ENCODE measurements at places on chromosomes 2 and 18.

DNA sequence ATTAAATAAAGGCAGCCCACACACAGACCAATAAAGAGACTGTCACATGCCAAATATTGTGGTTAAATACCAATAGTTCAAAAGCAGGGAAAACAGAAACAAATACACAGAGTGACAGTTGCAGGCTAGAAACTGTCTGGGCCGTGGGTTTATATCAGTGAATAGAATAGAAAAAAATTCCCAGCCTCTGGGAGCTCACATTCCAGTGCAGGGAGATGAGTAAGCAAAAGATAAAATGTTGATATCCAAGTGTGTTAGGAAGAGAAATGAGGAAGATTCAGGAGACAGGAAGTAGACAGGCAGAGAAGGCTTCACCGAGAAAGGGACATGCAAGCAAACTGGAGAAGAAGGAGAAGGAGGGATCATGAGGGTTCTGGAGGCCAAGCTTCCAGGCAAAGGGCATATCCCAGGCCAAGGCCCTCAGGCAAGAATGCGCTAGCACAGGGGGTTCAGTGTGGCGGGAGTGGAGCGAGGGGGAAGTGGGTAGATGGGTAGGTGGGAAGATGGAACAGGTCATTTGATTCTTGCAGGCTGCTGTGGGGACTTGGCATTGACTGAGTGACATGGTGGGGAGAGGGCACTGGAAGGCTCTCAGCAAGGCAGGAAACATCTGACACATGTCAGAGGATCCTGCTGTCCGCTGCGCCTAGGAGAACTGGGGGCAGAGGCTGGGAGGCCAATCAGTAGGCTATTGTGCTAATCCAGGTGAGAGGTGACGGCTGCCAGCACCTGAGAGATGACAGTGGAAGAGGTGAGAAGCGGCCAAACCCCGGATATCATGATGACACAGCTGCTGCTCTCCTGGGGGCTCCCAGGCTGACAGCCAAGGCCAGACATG, 89.2 kb downstream of the ZBTB7C start:
- no peak for DNase-seq

DNA sequence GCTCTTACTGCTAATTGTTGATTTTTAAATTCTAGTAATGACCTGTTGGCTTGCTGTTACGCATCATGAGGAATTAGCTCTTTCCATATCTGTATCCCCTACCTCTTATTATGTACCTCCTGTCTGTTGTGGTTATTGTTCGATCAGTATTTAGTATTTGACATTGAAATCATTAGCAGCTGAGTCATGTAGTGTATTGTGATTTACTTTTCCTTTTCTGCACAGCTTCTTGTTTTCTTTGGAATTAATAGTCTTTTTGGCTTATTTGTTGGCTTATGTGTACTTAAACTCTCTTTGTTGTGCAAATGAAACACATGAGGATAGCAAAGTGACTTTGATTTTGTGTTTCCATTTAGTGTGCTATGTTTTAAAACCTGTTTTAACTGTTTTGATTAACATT, 4.3 kb downstream of the EPB41L5 start:
- no peak for DNase-seq

DNA sequence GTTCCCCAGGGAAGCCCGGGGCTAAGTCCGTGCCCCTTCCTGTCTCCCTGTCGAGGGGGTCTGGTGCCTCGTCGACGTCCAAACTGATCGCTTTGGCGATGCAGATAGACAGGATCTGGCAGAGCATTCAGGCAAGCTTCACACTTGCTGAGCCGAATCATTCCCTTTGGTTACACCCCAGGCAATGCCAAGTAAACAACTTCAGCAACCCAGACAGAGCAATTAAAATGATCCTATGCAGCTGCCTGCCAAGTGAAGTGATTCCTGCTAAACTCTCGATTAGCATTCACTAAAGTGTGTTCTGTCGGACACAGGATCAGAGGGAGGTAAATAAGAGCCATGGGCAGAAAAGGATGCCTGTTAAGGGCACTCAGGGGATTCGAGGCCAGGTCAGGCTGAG, 108.2 kb upstream of the RAB12 start:
- no peak for DNase-seq

DNA sequence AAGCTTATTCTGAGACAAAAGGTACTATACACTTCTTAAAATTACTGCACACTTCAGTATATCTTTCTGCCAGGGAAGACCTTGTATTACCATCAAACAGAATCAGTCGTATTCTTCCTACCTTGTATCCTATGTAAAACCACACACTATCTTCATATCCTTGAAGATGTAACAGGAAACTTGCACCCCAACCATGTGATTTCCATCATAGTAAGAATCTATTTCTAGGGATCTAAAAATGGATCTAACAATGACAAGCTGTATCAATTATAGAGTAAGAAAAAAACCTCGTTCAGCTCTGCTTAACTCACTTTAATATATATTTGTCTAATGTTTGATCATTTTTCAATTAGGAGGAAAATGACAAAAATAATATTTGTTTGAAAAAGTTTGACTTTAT, 60.2 kb downstream of the WDR75 start:
- no peak for DNase-seq

DNA sequence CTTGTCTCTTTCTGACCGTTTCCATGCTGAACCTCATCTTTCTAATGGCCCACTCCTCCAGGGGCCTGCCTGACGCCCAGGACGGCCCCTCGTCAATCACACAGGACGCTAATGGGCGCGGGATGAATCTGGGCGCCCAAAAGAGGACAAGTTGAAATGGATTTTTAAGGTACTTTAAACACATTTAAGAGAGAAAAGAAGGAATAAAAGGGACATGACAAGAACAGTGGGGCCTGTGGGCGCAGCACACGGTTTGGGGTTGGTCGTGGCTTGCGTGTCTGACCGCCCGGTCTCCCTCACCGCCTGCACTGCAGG, 607 bp upstream of the UBE2F start:
- DNase-seq: no peak

DNA sequence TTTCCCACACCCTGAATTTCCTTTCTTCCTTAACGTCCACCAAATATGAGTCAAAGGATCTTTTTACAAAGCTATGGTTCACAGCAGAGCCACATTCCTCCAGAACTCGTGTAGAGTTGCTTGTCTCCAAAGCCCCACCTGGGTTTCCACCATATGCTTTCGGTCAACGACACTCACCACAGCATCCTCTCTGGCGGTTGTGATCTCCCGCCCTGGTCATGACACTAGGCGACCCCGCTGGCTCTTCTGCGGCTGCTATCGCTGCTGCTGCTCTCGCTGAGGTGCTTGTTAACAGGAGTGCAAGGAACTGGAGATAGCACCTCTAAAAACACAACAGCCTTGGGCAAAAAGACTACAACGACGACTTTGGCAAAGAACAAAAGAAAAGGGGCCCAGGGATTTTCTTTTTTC, 340 bp downstream of the SLC40A1 start:
- DNase-seq: peak; percentile 40

GRCh38 chr2:123656590-123656989, 368.5 kb upstream of the CNTNAP5 start:
- DNase-seq: no peak

DNA sequence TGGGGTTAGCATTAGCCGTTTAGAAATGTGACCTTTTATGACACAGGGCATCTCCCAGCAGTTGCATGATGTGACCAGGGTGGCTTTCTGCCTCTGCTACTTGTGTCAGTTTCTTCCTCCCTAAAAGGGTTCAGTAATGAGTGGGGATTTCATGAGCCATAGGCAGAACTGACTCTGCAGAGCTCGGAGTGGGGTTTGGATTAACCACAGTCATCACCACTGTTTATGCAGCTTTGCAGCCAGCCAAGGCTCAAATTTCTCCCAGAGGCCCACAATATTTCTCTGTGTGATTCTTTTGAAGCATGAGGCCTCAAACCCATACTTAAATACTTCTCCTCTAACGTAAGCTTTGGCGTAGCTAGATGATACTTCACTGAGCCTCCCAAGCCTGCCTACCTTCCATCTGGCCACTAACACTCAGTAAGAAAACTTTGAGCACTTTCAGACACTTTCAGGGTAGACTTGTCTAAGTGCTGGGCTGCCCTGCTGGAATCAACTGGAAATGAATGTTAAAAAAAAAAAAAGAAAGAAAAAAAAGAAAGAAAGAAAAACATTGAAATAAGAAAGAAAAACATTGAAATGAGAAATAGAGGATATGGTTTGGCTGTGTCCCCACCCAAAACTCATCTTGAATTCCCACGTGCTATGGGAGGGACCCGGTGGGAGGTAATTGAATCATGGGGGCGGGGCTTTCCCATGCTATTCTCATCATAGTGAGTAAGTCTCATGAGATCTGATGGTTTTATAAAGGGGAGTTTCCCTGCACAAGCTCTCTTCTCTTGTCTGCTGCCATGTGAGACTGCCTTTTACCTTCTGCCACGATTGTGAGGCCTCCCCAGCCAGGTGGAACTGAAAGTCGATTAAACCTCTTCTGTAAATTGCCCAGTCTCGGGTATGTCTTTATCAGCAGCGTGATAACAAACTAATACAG, 11.5 kb upstream of the LAPTM4A start:
- peak; percentile 10 for DNase-seq

GRCh38 chr2:178070824-178071223, 1.8 kb downstream of the PDE11A start:
- DNase-seq: no peak

DNA sequence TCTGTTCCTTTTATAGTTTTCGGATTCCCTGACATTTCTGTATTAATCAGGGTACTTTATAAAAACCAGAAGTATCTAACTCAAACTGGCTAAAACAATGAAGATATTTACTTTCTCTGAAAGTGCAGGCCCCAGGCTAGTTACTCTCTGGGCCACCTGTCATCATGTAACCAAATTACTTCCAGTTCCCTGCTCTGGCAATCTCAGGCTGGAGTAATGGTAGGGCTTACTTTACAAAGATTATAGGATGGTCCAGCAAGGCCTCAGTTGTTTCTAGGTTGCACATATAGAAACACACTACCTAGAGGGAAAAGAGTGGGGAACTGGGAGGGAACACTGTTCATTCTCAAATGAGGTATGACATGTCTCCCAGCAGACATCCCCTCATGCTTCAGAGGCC, 74.8 kb downstream of the CHST9 start:
- no peak for DNase-seq

DNA sequence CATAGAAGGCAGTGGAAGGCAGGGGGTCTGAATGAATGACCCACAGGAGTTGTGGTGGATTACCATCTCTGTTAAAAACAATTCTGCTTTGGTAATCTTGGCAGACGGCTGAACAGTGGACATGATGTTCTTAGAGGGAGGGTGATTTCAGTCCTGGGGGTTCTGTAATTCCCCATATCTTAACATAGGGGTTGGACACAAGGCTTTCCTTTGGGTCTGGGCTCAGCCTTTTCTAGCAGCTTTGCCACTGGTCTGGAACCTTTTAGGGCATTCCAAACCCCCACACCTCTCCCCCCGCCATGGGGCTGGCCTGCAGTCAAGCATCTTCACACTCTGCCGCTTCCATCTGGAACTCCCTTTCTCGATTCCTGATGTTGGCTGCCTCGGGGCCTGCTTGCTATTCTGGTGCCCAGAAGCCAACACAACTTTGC, 50.3 kb downstream of the RPL37A start:
- no peak for DNase-seq

GRCh38 chr18:48910972-48911545, 39.7 kb downstream of the SMAD7 start:
- DNase-seq: no peak

DNA sequence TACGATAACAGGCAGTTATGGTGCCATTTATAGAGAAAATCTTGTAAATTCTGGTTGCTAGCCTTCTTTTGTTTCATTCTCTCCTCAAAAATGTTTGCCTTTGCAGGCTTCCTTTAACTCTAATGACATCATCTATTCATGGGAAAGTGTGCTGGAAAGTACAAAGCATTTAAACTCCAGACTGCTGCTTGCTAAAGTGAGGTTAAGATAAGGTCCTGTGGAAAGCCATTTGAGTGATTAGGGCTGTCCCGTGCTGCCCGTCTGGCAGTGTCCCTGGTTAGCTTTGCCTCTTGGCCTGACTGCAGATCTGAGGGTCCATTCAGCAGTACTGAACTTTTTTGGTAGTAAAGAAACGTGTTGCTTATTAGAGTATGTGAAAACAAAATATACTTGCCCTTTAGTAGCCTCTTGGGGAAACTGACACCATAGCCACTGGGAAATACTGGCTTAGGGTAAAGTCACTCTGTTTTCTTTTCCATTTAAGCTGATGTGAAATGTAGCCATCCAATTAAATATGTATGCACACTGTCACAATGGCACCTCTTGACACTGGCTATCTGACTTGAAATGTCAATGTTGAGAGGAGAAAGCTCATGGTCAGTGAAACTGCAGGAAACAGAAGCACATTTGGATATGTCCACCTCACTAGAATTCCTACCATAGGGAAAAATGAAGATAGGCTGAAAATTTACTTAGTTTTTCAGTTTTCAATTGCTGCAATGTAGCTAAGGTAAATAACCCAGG, 321.5 kb downstream of the SLC8A1 start:
- DNase-seq: no peak

GRCh38 chr2:170917219-170917913, 11.7 kb upstream of the GORASP2 start:
- DNase-seq: no peak

- no peak for DNase-seq
Measured at GRCh38 chr2:179455824-179456223, 191.2 kb upstream of the SESTD1 start.

- no peak for DNase-seq
Measured at GRCh38 chr2:215711471-215712034, 275.7 kb upstream of the FN1 start.

DNA sequence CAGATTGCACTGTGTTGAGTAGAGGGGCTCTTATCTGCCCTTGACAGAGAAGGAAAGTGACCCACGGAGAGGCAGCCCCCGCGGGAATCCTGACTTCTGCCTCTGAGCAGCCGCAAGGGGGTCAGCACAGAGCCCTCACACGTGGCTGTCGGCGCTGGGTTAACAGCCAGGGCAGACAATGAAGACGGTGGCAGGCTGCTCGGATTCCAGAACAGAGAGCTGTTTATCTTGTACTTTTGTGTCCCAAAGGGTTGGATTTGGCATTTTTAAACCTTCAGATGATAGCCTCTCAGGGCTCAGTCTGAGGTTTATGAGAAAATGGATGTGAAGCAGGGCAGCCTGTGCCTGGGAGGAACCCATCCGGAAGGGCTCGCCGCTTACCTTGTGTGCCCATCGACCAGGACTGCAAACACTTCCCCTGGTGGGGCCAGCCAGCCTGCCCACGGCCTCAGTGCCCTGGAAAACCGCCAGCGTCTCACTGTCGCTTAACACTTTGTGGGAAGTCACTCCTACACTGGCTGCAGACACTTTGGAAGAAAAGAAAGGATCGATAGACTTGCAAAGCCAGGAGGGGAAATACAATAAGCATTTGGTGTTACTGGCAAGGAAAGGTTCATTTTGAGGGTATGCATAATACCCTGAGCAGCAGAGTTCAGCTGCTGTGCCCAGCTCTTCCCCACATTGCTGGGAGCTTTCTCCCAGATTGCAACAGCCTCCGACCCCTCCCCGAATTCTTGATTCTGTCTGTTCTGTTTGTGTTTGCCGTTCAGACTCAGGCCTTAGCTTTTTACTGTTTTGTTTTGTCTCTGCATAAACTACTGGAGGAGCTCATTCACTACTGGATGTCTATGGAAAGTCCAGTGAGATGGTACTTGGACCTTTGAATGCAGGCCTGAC, 325.3 kb upstream of the MYT1L start:
- DNase-seq: no peak

DNA sequence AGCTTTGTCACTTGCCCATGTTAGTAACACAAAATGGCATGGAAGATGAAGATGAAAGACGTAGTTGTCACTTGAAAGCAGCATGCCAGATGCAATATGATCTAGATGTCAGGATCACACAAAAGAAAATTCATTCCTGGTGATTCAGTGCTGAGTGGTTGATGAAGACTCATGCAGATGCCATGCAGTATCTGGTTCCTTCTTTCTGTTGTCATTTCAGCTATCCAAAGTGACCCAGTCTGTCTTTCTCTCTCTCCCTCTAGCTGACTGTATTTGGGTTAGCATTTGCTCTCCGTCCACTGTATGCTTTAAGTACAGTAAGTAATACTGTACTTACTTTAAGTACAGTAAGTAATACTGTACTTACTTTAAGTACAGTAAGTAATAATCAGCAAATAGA, 50.4 kb downstream of the TTN start:
- DNase-seq: no peak

All from stimulated activated CD4-positive, alpha-beta T cell treated with anti-CD3 and anti-CD28 coated beads, Interleukin-2, amount 100 ng/mL, for 24 hours (primary cell).